ENCODE measurements at places on chromosomes 2 and 18. TPM values are rescaled to one million over a fixed set of nuclear protein-coding genes. Genes with fewer than 3 reads are reported as not detected.

STPG4 gene
- 1.7 TPM for total RNA-seq

DOK6 gene
- total RNA-seq, result 0.13 TPM

C1QL2 gene
- not detected for total RNA-seq

FBXO15 gene
- total RNA-seq, result not detected

ONECUT2 gene
- total RNA-seq, result not detected

DNA sequence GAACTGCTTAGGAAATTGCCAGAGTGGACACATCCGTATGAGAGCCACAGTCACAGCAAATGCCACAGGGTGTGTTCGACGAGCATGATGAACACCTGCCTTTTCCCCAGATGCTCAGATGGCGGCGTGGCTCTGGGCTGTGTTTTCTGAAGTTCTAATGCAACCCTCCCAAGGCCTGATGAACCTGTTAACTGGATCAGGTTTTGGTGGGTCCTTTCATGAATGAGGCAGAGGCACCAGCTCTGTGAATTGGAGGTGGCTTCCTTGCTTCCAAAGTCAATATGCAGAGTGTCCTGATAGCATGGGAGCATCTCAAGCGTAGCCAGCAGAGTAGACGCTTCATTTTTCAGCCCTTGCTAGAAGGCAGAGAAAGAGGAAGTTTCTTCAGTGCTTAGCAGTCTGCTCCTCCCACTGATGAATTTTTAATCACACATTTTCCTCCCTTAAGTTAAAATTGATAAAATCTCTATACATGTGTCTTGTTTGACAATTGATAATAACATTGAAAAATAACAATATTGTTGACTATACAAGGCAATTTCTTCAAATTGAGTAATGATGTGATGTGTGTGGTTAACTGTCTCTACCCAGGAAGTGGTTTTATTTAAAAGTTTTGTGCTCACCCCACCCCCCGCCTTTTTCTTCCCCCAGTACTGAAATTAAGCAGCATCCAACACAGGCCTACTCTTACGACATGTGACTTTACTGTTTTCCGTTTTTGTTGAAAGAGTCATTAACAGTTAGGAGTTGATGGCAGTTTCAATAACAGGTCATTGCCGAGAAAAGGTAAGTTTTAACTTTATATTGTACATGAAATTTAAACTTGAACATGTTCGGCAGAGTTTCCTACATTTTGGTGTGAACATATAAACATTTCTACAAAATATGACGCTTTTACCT lies at the start of gene ARHGAP15:
Gene ARHGAP15 (plus strand): TSS at position 739 of the 900 bp plus-strand sequence.
- peak within 1 kb of the TSS; percentile 81 for H3K27ac ChIP-seq
- H3K4me3 ChIP-seq, result no peak within 1 kb of the TSS
- H3K4me1 ChIP-seq, result peaks cover 5% of the 10 kb centered on the region
- peak; percentile 78 for DNase-seq
- no peaks in the 10 kb centered on the region for H3K36me3 ChIP-seq
- H3K27me3 ChIP-seq, result no peaks in the 10 kb centered on the region

GRCh38 chr2:9778471-9779316 lies 64.6 kb upstream of the TAF1B start:
- no peak overlapping the region for H3K27ac ChIP-seq
- no peaks in the 10 kb centered on the region for H3K36me3 ChIP-seq
- H3K4me1 ChIP-seq, result no peaks in the 10 kb centered on the region
- no peaks in the 10 kb centered on the region for H3K27me3 ChIP-seq
- peak; percentile 30 for DNase-seq
- H3K4me3 ChIP-seq, result no peak overlapping the region

DNA sequence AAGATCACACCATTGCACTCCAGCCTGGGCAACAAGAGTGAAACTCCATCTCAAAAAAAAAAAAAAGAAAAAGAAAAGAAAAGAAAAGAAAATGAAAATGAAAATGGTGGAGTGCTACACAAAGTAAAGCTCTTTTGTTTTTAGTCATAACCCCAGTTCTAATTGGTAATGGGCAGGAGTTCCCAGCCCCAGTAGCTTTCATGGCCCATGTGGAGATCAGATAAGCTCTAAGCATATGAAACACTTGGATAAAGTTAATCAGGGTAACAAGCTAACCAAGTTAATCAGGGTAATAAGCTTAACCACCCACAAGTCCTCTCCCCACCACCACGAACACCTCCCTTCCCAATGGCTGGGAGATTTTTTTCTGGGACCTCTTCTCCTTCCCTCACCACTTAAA lies 240.8 kb downstream of the BCL11A start:
- no peaks in the 10 kb centered on the region for H3K27me3 ChIP-seq
- no peak for DNase-seq
- no peaks in the 10 kb centered on the region for H3K36me3 ChIP-seq
- H3K4me1 ChIP-seq, result no peaks in the 10 kb centered on the region
- no peak overlapping the region for H3K27ac ChIP-seq
- H3K4me3 ChIP-seq, result no peak overlapping the region

DNA sequence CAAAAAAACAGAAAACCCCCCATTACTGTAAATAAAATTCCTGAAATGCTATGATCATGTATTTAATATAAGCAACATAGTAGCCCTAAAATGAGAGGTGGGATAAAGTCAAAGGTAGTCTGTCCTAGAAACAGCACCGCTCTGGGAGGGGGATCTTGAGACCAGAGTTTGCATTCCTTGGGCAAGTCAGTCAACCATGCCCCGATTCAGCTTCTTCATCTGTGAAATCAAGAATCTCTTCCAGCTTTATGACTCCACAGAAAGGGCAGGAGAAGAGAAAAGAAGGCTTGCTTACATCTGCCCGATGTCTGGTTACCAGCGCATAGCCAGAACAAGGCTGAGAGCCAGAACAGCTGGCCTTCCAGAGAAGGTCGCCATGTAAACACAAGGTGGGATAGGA lies 2.1 kb upstream of the FBLN7 start:
- no peaks in the 10 kb centered on the region for H3K27me3 ChIP-seq
- no peak overlapping the region for H3K4me3 ChIP-seq
- no peak for DNase-seq
- H3K36me3 ChIP-seq, result no peaks in the 10 kb centered on the region

- no peak overlapping the region for H3K4me3 ChIP-seq
- no peak overlapping the region for H3K27ac ChIP-seq
- H3K27me3 ChIP-seq, result no peaks in the 10 kb centered on the region
- no peaks in the 10 kb centered on the region for H3K36me3 ChIP-seq
These were observed 113.0 kb downstream of the RND3 start for GRCh38 chr2:150374492-150374891.

DNA sequence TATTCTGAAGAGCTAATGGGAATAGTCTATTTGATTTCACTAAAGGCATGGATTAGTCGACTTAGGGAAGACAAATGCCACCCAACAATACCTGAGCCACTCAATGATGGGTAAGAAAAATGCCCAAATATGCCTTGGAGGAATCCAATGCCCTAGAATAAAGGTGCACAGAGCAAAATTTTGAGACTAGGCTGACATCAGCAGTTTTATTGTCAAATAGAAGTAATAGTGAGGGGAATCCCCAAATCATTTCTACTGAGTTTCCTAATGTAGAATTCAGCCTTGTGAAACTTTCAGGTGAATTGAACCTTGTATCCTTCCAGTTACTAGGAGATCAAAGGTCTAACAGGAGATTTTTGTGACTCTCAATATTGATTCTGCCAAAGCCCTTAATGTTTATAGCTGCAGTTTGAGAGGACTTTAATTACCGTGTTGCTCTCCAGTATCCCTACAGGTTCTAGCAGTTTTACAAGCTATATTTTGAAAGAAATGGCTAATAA lies 50.8 kb upstream of the THSD7B start:
- no peaks in the 10 kb centered on the region for H3K27me3 ChIP-seq
- no peak for DNase-seq
- H3K4me3 ChIP-seq, result no peak overlapping the region
- no peak overlapping the region for H3K27ac ChIP-seq

DNA sequence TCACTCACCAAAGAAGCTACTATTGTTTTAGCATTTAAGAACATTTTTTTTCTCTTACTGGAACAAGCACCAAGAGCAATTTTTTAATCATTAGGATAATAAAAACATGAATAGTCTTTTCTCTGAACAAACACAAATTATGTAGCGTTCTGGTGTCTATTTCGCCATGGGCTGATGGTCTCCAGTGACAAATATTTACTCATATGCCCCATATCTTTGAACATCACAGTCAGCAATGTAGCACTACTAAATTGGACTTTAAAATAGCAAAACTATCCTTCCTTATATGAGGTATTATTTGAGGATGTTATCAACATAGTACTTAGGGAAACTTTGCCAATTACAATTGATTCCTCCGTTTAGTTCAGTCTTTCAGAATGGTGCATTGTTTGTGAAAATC lies 1326.0 kb upstream of the ZEB2 start:
- H3K4me3 ChIP-seq, result no peak overlapping the region
- H3K27me3 ChIP-seq, result no peaks in the 10 kb centered on the region
- no peaks in the 10 kb centered on the region for H3K4me1 ChIP-seq

GRCh38 chr2:10447300-10447894 lies 730 bp downstream of the ODC1 start:
- peak overlapping the region; percentile 60 for H3K4me3 ChIP-seq
- peaks cover 35% of the 10 kb centered on the region for H3K4me1 ChIP-seq
- H3K36me3 ChIP-seq, result no peaks in the 10 kb centered on the region
- no peak for DNase-seq
- H3K27ac ChIP-seq, result peak overlapping the region; percentile 98
- H3K27me3 ChIP-seq, result no peaks in the 10 kb centered on the region

GRCh38 chr2:64327510-64328414 lies 126.2 kb upstream of the LGALSL start:
- peak overlapping the region; percentile 72 for H3K27ac ChIP-seq
- H3K27me3 ChIP-seq, result no peaks in the 10 kb centered on the region
- H3K4me3 ChIP-seq, result peak overlapping the region; percentile 31
- H3K4me1 ChIP-seq, result no peaks in the 10 kb centered on the region
- peak; percentile 58 for DNase-seq

DNA sequence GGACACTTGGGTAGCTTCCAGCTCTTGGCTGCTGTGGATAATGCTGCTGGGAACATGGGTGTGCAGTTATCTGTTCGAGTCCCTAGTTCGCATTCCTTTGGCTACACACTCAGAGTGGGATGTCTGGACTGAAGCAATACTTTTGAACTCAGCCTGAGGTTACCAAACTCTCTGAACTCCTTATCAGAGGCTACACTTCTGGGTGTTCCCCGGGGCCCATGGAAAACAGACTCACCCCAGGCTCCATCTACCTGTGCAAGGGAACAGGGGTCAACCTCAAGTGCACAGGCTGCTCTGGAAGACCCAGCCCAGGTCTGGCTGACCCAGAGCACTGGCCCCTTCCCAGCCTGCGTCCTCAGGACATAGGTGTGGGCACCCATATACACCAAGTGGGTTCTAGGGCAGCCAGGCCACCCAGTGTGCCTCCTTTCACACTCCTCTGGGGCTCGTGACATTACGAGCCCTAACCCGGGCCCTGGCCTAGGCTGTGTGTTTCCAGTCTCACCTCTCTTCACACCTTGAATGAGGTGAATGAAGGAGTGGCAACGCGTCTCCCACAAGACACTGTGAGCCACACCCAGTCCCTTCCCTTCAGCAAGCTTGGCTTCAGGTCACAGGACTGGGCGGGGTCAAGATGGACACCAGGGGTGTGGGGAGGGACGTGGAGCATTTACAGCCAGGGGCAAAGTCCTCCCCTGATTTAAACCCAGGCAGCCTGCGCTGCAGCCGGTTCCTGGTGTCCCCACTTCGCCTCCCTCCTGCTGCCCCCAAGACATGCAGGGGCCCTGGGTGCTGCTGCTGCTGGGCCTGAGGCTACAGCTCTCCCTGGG lies at the start of gene ALPI:
Gene ALPI (plus strand): TSS at position 728 of the 830 bp plus-strand sequence. CDS start 47 bp downstream, at position 775.
- no peaks in the 10 kb centered on the region for H3K27me3 ChIP-seq
- H3K4me3 ChIP-seq, result peak within 1 kb of the TSS; percentile 55
- no peak within 1 kb of the TSS for H3K27ac ChIP-seq
- DNase-seq, result no peak

DNA sequence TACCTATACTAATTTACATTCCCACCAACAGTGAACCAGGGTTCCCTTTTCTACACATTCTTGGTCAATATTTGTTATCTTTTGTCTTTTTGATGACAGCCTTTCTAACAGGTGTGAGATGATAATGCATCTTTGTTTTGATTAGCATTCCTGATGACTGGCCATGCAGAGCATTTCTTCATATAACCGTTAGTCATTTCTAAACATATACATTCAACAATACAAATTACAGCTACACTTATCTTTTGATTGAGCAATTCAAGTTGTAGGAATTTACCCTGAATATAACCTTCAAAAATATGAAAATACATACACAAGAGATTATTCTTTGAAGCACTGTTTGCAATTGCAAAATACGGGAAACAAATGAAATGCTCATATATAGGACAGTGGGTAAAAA lies 94.9 kb downstream of the TMEM131 start:
- no peak overlapping the region for H3K4me3 ChIP-seq
- no peaks in the 10 kb centered on the region for H3K4me1 ChIP-seq
- no peak for DNase-seq
- no peaks in the 10 kb centered on the region for H3K36me3 ChIP-seq
- no peak overlapping the region for H3K27ac ChIP-seq

- no peaks in the 10 kb centered on the region for H3K36me3 ChIP-seq
- DNase-seq, result no peak
- no peak overlapping the region for H3K27ac ChIP-seq
- H3K4me1 ChIP-seq, result no peaks in the 10 kb centered on the region
- no peak overlapping the region for H3K4me3 ChIP-seq
These were observed 104.9 kb downstream of the RIT2 start for GRCh38 chr18:43010611-43011010.

- no peaks in the 10 kb centered on the region for H3K4me1 ChIP-seq
- no peaks in the 10 kb centered on the region for H3K36me3 ChIP-seq
- H3K27ac ChIP-seq, result no peak overlapping the region
- DNase-seq, result no peak
These were observed 217.1 kb downstream of the MREG start for GRCh38 chr2:215796140-215796855.

- H3K27me3 ChIP-seq, result no peaks in the 10 kb centered on the region
- DNase-seq, result peak; percentile 71
- H3K4me1 ChIP-seq, result peaks cover 18% of the 10 kb centered on the region
These were observed at the start of gene KIF3C for GRCh38 chr2:25982273-25982967. TSS of gene KIF3C (minus strand) at chr2:25982497. CDS start at chr2:25981917, 580 bp downstream.

All from Peyer's patch (tissue), 4 donors.